ENCODE measurements at places on chromosomes 12 and 14. TPM values are rescaled to one million over a fixed set of nuclear protein-coding genes. Genes with fewer than 3 reads are reported as not detected.

DNA sequence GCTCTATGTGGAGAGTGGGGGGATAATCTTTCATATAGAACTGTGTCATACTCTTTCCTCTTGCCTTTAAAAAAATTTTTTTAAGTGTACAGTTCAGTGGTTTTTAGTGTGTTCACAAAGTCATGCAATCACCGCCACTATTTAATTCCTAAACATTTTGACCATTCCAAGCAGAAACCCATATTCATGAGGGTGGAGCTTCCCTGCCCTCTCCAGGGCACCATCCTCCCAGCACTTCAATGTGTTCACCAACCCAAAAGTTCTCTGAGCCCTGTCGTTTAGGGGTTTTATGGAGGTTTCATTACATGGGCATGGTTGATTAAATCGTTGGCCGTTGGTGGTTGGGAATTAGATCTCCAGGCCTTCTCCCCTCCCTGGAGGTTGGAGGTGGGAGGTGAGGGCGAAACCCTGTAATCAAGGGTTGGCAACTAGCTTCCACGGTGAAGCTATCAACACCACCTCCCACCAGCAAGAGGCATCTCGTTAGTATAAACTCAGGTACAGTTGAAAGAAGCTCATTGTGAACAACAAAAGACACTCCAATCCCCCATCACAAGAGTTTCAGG, 42.8 kb upstream of the WNK1 start:
- H3K27ac ChIP-seq = no peak overlapping the region
- no peak for DNase-seq
- H3K4me3 ChIP-seq = no peak overlapping the region
- H3K27me3 ChIP-seq = no peaks in the 10 kb centered on the region
- H3K4me1 ChIP-seq = peaks cover 4% of the 10 kb centered on the region

DNA sequence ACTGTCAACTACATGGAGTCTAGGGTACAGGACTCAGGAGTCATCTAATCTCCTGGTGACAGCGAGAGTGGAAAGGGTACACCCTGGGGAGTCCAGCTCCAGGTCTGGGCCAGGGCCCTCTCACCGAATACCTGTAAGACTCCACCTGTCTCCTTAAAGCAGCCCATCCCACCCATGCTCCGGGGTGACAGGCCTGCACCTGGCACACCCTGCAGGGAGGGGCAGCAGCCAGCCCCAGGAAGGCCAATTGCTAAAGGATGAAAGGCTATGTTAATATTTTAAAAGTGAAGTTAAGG, 45.5 kb downstream of the STX2 start:
- no peak overlapping the region for H3K4me3 ChIP-seq
- no peak for DNase-seq
- no peaks in the 10 kb centered on the region for H3K4me1 ChIP-seq
- no peaks in the 10 kb centered on the region for H3K27me3 ChIP-seq

DNA sequence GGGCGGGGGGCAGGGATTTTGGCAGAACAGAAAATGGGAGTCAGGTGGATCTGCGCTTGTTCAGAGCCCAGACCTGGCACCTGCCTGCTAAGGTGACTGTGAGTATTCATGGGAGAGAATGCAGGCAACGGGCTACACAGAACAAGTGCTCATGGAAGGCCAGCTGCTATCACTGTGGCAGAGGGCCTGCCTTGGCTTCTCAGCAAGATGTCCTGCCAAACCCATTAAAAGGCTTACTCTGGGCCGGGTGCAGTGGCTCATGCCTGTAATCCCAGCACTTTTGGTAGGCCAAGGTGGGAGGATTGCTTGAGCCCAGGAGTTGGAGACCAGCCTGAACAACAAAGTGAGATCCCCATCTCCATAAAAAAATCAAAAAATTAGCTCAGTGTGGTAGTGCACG, 21.0 kb downstream of the DIO3 start:
- H3K27ac ChIP-seq = no peak overlapping the region
- H3K4me1 ChIP-seq = no peaks in the 10 kb centered on the region
- DNase-seq = no peak
- H3K27me3 ChIP-seq = peaks cover 27% of the 10 kb centered on the region
- no peak overlapping the region for H3K4me3 ChIP-seq
- H3K36me3 ChIP-seq = no peaks in the 10 kb centered on the region

GRCh38 chr12:71602761-71603577, 60.7 kb downstream of the ZFC3H1 start:
- no peaks in the 10 kb centered on the region for H3K4me1 ChIP-seq
- H3K27me3 ChIP-seq = no peaks in the 10 kb centered on the region
- H3K36me3 ChIP-seq = peaks cover 30% of the 10 kb centered on the region
- DNase-seq = no peak
- no peak overlapping the region for H3K4me3 ChIP-seq
- H3K27ac ChIP-seq = no peak overlapping the region

GRCh38 chr14:81435391-81436295, 35.5 kb upstream of the STON2 start:
- peak overlapping the region; percentile 74 for H3K27ac ChIP-seq
- H3K4me1 ChIP-seq = peaks cover 29% of the 10 kb centered on the region
- no peaks in the 10 kb centered on the region for H3K36me3 ChIP-seq
- H3K4me3 ChIP-seq = peak overlapping the region; percentile 71
- peak; percentile 65 for DNase-seq
- no peaks in the 10 kb centered on the region for H3K27me3 ChIP-seq

OR6C2 gene
- not detected for total RNA-seq

BEGAIN gene
- total RNA-seq = 0.13 TPM

DNA sequence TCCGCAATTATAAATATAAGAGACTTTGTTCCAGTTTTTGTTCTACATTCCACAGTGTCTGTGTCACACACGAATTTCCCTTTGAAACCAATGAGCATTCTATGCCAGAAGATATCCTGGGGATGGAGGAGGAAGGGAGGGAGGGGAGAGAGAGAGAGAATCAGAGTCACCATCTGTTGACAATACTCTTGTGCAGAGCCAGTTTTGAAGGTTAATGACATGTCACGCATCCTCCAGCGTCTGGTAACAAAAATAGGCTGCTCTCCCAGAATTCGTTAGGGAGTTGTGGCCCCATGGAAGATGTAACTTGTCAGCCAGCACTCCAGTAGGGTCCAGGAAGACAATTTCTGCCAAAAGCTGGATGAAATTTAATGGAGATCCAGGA, 213.5 kb upstream of the KRR1 start:
- no peaks in the 10 kb centered on the region for H3K27me3 ChIP-seq
- H3K4me3 ChIP-seq = no peak overlapping the region
- peaks cover 25% of the 10 kb centered on the region for H3K4me1 ChIP-seq
- no peak for DNase-seq

DNA sequence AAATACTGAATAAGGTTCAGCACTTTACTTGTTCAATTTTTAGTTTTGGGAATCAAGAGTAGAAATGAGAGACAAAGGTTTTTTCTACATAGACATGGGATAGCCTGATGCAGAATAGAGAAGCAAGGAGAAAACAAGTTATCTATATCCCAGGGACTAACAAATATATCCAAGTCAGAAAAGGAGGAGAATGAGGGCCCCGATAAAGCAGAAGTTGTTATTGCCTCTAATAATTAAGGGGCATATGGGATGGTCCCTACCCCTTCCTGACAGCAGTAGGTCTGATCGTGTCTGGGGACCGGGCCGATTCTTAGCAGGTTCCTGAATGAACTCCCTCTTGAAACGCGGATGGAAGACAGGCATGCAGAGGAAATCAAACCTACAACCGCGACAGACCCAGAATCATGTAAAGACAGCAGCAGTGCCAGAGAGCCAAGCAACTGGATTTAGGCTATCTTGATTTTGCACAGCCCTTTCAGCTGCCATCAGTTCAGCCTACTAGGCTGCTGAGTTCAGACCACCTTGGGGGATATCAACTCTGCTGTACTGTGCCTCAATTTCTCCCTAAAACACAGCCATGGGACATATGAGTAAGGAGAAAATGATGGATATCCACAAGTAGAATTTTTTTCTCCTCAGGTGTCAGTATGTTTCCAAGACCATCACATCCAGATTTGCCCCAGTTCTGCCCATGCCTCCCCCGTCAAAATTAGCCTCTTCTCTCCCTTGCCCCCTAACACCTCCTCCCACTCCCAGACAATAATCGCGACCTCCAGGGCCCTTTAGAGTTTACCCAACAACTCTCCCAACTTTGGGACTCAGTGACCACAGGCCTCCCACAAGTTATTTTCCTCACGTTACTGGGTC, 706 bp downstream of the PRMT5 start:
- peak overlapping the region; percentile 90 for H3K27ac ChIP-seq
- peaks cover 16% of the 10 kb centered on the region for H3K4me1 ChIP-seq
- peaks cover 45% of the 10 kb centered on the region for H3K36me3 ChIP-seq
- peak overlapping the region; percentile 90 for H3K4me3 ChIP-seq
- DNase-seq = no peak
- H3K27me3 ChIP-seq = no peaks in the 10 kb centered on the region

TEX22 gene
- total RNA-seq = 0.39 TPM

COQ5 gene
- total RNA-seq = 52.8 TPM

DNA sequence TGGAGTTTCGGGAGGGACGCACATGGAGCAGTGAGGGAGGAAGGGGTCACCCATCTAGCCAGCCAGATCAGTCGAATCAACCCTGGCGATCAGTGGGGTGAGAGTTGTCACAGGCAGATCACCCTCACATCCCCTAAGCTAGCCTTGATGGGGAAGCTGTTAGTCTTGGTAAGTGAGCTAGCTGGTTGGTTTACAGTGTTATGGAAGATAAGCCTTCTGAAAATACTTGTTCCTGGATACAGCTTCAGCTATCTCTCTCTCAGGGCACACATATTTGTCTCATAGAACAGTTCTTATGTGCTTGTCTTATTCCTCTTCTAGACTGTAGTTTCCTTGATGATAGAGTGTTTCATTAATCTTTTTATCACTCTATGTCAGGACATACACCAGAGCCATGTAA, 26.2 kb upstream of the MANSC4 start:
- H3K36me3 ChIP-seq = no peaks in the 10 kb centered on the region
- H3K27me3 ChIP-seq = no peaks in the 10 kb centered on the region
- H3K4me1 ChIP-seq = no peaks in the 10 kb centered on the region
- H3K4me3 ChIP-seq = no peak overlapping the region

- no peak overlapping the region for H3K4me3 ChIP-seq
- no peak for DNase-seq
- no peaks in the 10 kb centered on the region for H3K36me3 ChIP-seq
Measured at GRCh38 chr12:95614390-95614982, 63.2 kb upstream of the USP44 start.

FOXN4 gene
- not detected for total RNA-seq

GRCh38 chr12:110170535-110171185, 46.5 kb downstream of the IFT81 start:
- no peaks in the 10 kb centered on the region for H3K27me3 ChIP-seq
- H3K4me3 ChIP-seq = peak overlapping the region; percentile 11
- no peak for DNase-seq
- H3K4me1 ChIP-seq = peaks cover 26% of the 10 kb centered on the region

- H3K4me1 ChIP-seq = peaks cover 20% of the 10 kb centered on the region
- peak overlapping the region; percentile 80 for H3K4me3 ChIP-seq
- no peaks in the 10 kb centered on the region for H3K36me3 ChIP-seq
Measured at GRCh38 chr14:94175011-94175745, 1.1 kb downstream of the PPP4R4 start.

DNA sequence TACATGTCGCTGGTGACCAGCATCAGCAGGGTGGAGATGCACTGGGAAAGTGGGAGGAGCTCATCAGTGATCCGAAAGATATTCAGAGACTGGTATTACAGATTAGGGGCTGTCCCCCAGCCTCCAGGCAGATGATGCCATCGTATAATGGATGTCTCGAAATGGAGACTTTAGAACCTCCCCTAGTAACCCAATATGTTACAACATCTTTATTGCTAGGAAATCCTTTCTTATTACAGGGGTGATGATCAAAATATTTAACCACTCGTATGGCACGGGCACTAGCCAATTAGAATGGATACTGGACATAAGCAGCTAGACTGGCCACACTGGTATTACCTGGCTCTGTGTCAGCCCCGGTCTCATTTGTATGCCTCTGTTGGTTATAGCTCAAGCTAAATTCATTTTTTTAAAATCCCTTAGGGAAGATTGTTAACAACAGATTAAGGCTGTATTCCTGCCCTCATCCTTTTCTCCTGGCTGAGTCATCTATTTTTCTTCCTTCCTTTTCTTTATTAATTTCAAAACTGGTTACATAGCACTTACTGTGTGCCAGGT, 10.8 kb upstream of the CEBPE start:
- DNase-seq = no peak
- peaks cover 31% of the 10 kb centered on the region for H3K4me1 ChIP-seq
- H3K36me3 ChIP-seq = peaks cover 72% of the 10 kb centered on the region

GRCh38 chr14:99718031-99718810, 34.1 kb downstream of the CYP46A1 start:
- H3K36me3 ChIP-seq = no peaks in the 10 kb centered on the region
- no peak for DNase-seq
- no peaks in the 10 kb centered on the region for H3K27me3 ChIP-seq
- H3K4me3 ChIP-seq = no peak overlapping the region
- H3K4me1 ChIP-seq = no peaks in the 10 kb centered on the region

DNA sequence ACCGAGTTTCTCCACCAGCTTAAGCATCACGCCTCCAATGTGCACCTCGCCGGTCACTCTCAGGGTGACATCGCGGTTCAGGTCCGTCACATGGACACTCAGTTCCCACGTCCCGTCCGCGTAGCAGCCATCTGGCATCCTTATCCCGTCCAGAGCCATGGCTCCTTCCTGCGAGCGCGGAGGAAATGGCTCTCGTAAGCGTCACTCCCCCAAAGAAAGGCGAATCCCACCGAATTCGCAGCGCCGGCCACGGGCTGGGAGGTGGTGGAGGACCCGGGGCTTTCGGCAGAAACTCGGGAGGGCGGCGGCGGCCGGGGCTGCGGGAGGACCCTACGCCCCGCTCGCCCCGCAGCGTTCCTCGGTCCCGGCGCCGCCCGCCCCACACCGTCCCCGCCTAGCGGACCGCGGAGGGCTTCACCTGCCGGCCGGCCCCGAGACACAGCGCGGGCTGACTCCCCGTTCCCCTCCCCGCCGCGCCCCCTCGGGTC, 396 bp downstream of the FERMT2 start:
- H3K4me1 ChIP-seq = peaks cover 18% of the 10 kb centered on the region
- H3K36me3 ChIP-seq = no peaks in the 10 kb centered on the region
- DNase-seq = peak; percentile 65

GRCh38 chr12:23929906-23930305, 19.6 kb downstream of the SOX5 start:
- DNase-seq = no peak
- H3K27me3 ChIP-seq = no peaks in the 10 kb centered on the region
- no peaks in the 10 kb centered on the region for H3K36me3 ChIP-seq
- H3K4me3 ChIP-seq = no peak overlapping the region
- H3K27ac ChIP-seq = no peak overlapping the region
- no peaks in the 10 kb centered on the region for H3K4me1 ChIP-seq

DNA sequence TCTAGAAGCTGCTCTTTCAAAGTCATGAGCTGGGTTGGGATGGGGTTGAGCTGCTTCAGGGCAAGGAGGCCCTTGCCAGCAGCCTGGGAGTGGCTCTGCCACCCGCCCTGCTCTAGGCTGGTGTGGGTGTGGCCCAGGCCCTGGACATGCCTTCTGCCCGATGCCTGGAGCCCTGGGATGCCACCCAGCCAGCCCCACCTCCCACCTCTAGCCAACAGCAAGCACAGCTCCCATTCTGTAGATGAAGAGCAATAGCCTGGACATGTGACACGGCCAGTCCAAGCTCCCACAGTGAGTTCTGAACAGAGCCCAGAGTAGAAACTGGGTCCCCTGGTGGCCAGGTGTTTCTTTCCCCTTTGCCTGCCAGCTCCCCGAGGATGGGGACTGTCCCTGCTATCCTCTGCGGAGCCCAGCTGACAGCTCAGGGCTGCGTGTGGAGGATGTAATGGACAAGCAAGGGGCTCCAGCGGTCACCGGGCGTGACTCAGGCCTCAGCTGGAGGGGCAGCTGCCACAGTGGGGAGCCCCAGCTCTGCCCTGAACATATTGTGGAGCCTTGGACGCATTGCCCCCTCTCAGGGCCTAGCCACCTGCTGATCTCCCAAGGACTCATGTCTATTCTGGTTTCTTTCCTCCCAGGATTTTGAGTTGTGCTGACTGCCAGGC, 165.2 kb downstream of the TSPAN9 start:
- H3K4me1 ChIP-seq = peaks cover 49% of the 10 kb centered on the region
- H3K4me3 ChIP-seq = no peak overlapping the region
- no peaks in the 10 kb centered on the region for H3K36me3 ChIP-seq
- peak; percentile 82 for DNase-seq

All from psoas muscle (tissue), 8 donors.